ENCODE measurements at places on chromosomes 16 and 17.

DNA sequence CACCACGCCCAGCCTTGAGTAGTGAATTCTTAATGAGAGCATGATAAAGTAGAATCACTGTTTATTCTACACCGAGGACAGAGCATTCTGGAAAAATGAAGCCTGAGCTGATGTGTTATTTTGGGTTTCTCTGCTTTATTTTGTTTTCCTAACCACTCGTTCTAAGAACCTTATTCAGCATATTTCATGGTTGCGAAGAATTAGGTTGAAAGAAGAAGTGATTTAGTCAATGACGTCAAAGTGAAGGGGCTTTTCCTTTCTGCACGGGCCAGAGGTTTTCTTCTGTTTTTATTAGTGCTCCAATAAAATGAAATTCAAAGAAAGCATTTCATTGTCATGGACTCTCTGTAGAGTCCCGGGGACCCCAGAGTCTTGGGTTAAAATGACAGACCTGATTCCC is 178.5 kb downstream of the MAF start:
- DNase-seq, result no peak

DNA sequence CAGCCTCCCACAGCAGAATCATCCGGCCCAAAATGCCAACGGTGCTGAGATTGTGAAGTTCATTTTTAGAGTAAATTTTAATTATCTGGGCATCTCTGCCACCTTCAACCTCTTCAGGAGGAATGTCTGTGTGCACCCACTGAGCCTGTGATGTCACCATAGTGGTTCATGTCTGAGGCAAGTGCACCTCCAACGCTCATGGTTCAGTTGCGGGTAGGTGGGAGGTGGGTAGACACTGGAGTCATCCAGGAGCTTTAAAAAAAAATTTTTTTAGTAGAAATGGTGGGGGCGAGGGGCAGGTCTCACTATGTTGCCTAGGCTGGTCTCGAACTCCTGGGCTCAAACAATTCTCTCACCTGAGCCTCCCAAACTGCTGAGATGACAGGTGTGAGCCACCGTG is 1.9 kb downstream of the FLYWCH1 start:
- DNase-seq, result no peak

- no peak for DNase-seq
Measured at GRCh38 chr17:64103391-64104364, 26.3 kb downstream of the ERN1 start.

GRCh38 chr17:32954477-32954876 is 26.5 kb downstream of the TMEM98 start:
- no peak for DNase-seq

- DNase-seq, result no peak
Measured at GRCh38 chr17:33039874-33040273, 48.2 kb downstream of the SPACA3 start.

- DNase-seq, result no peak
Measured at GRCh38 chr17:40024901-40025300, 9.7 kb downstream of the CSF3 start.

GRCh38 chr17:5919089-5919488 is 151.1 kb upstream of the WSCD1 start:
- DNase-seq, result no peak

GRCh38 chr17:62935523-62935922 is 30.5 kb upstream of the TANC2 start:
- DNase-seq, result no peak

DNA sequence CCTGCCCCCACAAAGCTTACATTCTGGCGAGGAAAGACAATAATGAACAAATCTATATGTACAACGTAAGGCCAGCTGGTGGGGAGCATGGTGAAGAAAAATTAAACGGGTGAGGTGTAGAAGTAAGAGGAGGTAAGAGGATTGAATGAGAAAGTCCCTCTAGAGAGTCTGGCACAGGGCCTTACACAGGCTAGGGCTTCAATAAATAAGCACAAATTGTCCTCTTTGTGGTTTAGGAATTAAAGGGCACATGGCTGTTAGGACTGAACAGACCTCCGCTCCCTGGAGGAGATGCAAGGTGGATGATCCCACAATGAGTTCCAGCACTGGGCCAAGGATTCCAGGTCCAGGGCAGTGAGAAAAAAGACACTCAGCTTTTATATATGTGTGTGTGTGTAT is 43.1 kb upstream of the HAPSTR1 start:
- DNase-seq, result no peak

DNA sequence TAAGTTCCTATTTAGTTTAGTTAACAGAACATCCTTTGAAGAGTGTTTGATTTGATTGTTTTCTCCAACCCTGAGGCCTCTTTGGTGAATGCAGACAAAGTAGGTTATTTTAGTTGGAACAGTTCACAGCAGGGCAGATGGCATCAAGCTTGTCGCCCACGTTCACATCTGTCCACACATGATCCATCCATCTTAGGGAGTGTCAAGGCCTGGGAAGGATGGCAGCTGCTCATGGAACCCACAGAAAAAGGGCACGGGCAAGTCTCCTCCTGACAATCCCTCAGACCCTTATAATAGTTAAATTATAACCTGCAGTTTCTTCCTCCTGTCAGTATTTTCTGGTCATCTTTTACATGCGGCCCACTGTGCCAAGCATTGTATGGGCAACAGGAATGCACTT is 60.2 kb downstream of the KNOP1 start:
- no peak for DNase-seq

GRCh38 chr17:66636111-66636510 is 198.8 kb upstream of the CACNG5 start:
- DNase-seq, result no peak

GRCh38 chr16:85642762-85643358 is 29.7 kb downstream of the GSE1 start:
- DNase-seq, result no peak

GRCh38 chr17:30519707-30520106 is 42.5 kb downstream of the GOSR1 start:
- DNase-seq, result no peak

- no peak for DNase-seq
Measured at GRCh38 chr16:74480150-74481029, 59.1 kb upstream of the CLEC18B start.

DNA sequence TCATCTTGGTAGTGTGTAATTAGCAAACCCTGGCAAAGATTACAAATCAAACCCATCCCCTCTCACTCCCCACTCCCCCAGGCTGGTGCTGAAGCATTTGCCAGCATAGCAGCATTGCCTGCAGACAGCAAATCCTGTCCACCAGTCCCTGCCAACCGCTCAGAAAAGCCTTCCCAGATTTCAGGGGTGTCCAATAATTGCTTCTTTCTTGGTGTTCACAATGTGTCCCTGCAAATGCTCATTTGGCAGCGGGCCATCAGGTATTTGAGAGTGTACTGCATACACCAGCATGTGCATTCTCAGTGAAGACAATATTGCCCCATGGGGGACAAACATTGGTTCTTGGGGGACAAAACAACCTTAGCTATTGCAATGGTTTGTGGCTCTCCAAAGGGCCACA is 28.2 kb downstream of the ORC6 start:
- no peak for DNase-seq

- no peak for DNase-seq
Measured at GRCh38 chr16:75576384-75576811, 10.2 kb downstream of the GABARAPL2 start.

GRCh38 chr17:6421700-6422604 is 13.0 kb downstream of the AIPL1 start:
- DNase-seq, result peak; percentile 38

DNA sequence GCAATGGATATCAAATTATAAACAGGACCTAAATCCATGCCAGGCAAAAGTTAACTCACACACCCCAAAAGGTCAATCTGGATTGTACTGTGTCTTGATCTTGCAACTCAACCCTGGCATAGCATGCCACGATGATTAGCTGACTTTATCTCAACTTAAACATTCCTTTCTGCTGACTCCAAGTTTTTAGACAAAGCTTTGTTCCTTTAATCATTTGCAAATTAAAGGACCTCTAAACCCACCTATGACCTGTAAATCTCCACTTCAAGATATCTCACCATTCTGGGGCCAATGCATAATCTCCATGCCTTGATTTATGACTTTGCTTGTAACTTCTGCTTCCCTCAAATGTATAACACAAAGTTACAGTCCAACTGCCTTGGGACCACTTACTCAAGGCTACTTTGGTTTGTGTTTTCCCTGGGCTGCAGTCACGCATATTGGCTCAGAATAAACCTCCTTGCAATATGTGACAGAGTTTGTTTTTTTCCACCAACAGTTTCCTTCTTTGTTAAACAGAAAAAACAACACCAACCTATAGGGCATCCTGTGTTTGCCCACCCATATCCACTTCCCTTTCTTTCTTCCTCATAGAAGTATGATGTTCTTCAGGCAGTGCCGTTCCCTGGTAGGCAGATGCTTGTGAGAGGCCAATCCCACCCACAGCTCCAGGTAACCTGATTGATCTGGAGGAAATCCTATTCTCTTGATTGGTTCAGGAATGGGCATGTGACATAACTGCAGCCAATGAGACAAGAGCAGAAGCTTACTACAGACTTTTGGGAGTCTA is 390.6 kb upstream of the ERCC4 start:
- DNase-seq, result no peak

DNA sequence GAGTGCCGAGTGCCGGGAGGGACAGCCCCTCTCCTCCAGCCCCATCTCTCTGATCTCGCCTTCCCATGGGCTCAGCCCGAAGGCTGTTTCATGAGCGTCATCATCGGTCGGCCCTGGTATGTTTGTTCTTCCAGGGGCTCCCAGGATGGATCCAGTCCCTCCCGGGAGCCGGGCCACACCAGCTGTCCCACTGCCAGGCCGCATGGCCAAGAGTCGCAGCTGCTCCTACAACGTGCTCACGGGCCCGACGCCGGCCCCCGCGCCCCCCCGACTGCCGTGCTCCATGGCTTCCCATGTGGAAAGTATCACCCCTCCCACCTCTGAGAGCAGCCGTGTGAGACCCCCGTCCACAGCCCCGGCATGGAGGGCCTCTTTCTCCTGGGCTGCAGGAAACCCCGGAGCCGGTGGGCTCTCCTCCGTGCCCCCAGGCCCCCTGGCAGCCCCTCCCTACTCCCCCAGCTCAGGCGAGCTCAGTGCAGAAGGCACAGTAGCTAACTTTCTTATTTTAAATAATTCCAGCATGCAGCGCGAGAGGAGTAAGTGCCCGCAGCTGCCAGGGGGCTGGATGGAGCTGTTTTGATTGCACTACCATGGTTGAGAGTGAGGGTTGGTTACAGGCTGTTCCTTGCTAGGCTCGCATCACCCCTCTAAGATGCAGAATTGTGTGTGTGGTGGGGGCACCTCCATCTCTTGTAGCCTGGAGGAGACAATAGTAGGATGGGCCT is 26.6 kb upstream of the GSE1 start:
- no peak for DNase-seq

- no peak for DNase-seq
Measured at GRCh38 chr16:50279504-50279865, 13.1 kb downstream of the ADCY7 start.

DNA sequence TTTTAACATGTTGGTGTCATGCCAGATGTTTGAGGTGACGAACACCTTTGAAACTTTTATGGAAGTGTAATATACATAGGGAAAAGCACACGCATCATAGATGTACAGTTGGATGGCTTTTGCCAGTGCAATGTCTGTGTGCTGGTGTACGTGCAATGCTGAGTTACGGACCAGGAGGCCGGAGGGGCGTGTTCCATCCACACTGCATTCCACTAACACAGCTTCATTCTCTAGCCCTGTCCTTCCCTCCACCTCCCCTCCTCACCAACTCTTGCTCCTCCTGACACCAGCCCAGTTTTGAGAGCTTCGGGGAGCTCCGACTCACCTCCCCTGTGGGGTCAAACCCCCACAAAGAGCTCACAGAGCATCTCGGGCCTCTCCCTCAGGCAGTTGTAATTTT is 358.8 kb downstream of the C16orf95 start:
- no peak for DNase-seq

DNA sequence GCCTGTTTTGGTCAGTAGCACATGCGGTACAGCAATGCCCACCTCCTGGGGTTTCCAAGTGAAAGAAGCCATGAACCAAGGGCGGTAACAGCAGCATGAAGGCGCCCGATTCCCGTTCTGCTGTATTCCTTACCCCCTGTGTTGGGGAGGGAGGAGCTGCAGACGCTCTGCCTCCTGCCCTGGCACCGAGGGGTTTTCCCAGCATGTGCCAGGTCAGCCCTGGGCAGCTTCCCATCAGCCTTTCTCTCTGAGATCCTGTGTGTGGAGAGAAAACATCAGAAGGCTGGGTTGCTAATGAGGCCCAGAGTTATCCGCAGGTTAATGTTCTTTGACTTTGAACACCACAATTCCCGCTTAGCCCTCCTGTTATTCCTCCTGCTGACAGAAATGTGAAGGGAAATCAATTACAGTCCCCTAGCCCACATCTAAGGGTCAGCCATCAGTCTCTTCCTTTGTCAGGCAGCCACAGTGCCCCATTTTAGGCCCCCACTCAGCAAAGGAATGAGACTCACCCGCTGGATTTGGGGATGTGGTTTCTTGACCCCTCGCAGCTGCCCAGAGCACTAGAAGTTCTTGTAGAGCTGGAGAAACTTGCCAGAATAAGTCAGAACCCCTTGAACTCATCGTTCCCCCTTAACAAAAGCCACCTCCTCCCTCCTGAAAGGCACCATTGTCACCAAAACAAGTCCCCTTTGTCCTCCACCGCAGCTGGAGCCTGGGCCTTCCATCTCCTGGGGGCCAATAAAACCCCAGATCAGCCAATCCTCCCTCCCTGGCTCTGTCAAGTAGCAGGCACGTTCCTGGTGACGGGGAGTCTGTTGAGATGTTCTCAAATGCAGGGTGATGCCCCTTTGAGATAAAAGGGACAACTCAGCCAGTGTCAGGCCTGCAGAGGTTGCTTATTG is 168.5 kb downstream of the KATNIP start:
- no peak for DNase-seq

GRCh38 chr16:18984435-18985005 is 786 bp downstream of the TMC7 start:
- no peak for DNase-seq

DNA sequence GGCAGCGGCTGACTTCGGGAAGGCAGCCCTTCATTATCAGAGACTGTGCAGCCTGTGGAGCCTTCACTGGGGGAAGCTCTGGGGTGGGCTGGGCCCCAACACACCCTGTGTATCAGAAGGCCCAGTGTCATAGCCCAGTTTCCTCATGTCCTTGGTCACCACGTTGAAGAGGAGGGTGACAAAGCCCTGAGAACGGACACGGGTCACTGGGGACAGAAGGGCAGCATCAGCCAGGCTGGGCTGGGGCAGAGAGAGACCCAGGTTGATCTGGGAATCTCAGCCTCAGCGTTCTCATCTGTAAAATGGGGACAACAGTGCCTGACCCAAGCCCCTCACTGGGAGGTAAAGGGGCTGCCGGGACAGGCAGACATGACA is 19.3 kb downstream of the B9D1 start:
- no peak for DNase-seq

GRCh38 chr17:59470624-59471297 is 94.6 kb upstream of the DHX40 start:
- DNase-seq, result no peak

Measured in stimulated activated CD8-positive, alpha-beta memory T cell treated with anti-CD3 and anti-CD28 coated beads, Interleukin-2, amount 100 ng/mL, for 1 hour (primary cell).